ENCODE measurements at places on chromosomes 11 and 22.

- DNase-seq, result no peak
Observed at GRCh38 chr22:26225207-26225606, 55.9 kb downstream of the SEZ6L start.

DNA sequence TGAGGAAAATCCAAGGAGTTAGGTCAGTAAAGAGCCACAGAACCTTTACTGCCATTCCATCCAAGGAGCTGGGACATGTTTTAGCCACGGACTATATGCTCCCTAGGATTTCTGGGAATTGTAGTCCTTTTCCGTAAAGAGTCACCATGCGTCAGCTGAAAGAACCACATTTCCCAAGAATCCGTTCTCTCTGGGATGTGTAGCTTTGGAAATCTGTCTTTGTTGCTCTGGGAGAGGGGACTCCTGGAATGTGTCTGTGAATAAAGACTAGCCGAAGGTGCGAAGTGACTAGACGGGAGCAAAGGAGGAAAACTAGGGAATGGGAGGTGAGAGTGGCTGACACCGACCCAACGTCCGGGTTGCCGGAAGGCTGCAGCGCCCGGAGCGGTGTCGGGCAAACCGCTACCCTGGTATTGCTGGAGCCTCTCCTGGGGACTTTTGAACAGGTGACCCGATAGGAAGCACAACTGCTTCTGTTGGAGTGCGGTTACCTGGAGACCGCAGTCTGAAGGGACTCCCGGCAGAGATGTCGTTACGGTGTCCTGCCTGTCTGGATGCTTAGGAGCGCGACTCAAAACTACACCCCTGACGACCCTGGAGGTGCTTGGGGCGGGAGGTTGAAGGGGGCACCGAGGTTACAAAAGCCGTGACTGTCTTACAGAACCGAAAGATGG lies at the start of gene IFTAP:
Gene IFTAP, plus strand, starts transcription at position 187 of the 674 bp plus-strand sequence. CDS start 15,602 bp downstream, outside the sequence.
- peak; percentile 96 for DNase-seq

- DNase-seq, result no peak
Observed at GRCh38 chr11:124081483-124081882, 33.8 kb upstream of the VWA5A start.

DNA sequence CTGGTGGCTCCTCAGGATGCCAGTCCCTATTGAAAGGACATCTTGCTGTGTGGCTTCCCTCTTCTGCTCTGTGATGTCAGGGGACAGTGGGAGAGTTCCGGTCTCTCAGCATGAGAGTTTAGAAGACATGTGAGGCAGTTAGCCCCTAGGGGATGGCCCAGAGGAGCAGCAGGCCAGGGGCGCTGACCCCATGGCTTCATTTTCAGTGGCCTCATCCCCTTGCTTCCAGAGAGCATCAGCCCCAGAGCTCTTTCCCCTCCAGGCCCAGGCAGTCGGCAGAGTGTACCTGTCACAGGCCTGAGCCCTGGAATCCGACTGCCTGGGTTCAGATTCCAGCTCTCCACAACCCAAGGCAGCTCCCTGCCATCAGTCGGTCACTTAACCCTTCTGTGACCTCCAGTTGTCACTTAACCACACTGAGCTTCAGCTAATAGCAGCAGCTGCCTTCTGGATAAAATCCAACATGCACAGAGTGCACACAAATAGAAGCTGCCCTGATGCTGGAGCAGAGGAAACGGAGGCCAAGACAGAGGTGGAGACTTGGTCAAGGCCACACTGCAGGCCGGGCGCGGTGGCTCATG lies 14.1 kb upstream of the LRRC10B start:
- DNase-seq, result peak; percentile 98

- DNase-seq, result no peak
Observed at GRCh38 chr11:44065161-44065661, 859 bp upstream of the ACCS start.

DNA sequence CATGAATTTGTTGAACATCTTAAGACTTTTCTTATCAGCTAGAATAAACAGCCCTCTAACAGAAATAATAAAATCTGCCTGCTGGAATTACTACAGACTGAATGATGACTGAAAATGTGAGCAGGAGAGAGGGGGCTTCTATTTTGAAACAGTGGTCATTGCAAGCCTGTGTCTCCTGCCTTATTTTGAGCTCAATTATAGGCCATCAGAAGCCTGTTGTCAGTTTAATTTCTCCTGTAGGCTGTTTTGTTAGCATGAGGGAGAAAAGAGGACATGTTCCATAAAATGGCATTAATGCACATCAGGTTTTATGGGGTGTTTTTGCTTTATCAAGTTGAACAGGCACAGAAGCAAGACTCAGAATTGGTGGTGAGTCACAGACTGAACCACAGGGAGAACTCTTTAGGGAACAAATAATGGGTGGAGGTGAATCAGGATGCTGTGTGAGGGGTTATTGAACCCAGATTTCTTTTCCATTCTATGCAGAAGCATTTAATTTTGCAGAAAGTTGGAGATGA lies 129.1 kb downstream of the PARVA start:
- DNase-seq, result no peak

- peak; percentile 59 for DNase-seq
Observed at GRCh38 chr11:72676861-72677341, 2.7 kb upstream of the PDE2A start.

DNA sequence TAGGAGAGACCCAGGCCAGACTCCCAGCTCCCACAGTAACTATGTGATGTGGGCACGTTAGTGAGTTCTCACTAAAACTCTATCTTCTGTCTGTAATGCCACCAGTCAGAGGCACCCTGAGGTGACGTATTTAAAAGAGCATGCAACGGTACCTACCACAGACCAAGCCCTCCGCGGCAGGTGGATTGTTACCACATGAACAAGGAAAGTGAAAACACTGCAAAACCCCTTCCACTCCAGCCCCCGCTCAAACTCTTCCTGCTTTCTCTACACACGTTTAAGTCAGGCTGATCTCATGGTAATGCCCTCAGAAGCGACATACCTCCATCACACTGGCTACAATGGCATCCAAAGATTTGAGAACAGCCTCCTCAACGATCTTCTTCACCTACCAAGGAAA lies 36.7 kb downstream of the SERPIND1 start:
- no peak for DNase-seq

DNA sequence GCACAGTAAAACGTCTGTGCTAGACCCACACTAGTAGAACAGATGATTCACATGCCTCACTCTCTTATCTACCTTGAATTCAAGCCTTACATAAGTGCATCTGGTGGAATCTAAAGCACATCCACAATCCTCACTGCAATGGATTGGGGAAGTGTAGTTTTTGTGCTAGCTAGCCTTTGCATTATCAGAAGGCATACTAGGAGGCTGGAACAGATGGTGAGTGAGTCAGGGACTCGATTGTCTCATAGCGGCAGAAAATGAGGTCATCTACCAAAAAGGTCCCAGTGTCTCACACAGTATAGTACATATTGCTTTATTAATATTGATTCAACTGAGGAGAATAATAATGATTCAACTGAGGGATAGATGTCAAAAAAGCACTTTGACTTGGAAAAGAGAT lies 9.3 kb downstream of the MSANTD4 start:
- peak; percentile 89 for DNase-seq

DNA sequence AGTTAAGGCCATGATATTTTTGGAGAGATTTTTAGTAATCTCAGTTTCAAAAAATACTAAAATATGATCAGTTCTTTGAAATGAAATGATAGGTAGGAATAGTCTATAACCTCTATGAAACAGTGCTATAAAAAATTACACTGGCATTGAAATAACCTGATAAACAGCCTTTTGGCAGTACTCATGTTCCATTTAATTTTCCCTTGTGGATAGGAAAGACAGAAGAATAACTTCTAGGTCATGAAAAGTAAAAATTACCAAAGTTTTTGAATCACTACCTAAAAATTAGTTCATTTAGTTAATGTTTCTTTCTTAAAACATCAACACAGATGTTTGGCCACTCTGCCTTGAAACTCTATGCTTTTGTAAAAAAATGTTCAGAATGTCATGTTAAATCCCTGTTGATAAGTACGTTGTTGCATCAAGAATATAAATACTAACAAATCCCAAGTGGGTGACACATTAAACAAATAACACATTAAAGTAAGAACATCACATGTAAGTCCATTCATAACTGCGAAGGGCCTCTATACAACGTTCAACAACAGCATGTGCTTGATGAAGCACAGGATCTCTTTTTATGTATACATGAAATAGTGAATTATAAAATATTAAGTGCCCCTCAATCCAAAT lies 290.2 kb downstream of the SWAP70 start:
- DNase-seq, result no peak

- DNase-seq, result no peak
Observed at GRCh38 chr22:47175151-47176025, 412.9 kb downstream of the TBC1D22A start.

DNA sequence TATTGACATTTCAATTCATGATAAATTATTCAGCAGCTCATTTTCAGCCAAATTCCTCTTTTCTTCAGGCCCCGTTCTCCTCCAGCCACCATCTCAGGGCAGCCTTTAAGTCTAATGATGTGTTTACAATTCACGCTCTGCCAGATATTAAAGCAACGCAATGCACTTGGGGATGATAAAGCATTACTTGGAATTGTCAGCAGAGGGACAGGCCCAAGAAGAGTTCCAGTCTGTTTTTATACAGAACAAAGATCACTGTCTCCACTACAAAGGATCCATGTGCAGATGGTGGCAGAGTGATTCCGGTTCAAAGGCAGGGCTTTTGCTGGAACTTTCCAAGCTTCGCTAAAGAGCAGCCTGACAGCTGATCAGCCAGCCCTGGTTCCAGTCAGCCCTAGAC lies 13.6 kb upstream of the GALNT18 start:
- no peak for DNase-seq

DNA sequence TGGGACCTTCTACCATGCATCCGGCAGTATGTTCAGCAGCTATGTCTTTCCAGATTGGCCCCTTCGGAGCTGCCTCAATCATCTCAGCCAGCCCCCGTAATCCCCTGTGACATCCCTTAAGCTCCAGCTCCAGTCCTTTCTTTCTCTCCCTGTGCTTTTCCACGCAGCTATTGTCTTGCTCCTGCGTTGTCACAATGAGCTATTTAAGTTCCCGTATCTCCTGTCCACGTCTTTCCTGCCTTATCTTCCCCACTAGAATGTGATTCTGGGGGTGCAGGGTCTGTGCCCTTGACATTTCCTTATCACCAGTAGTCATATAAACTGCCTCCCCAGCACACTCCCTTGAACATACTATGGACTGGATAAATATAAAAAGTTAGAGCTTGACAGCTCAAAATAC lies 5.1 kb upstream of the ETS1 start:
- no peak for DNase-seq

DNA sequence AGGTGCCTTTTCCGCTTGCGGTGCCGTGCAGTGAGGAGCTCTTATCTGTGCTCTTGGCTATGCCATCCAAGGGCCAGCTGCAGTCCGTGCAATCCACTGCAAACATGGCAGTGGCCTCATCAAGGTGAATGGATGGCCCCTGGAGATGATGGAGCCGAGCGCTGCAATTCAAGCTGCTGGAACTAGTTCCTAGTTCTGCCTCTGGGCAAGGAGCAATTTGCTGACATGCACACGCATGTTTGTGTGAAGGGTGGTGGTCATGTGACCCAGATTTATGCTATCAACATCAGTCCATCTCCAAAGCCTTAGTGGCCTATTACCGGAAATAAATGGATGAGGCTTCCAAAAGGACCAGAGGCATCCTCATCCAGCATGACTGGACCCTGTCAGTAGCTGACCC lies 3.1 kb upstream of the EHD1 start:
- no peak for DNase-seq

GRCh38 chr11:123407996-123408597 lies 22.0 kb upstream of the GRAMD1B start:
- no peak for DNase-seq

- DNase-seq, result no peak
Observed at GRCh38 chr11:68027667-68028066, 2.8 kb upstream of the NDUFS8 start.

DNA sequence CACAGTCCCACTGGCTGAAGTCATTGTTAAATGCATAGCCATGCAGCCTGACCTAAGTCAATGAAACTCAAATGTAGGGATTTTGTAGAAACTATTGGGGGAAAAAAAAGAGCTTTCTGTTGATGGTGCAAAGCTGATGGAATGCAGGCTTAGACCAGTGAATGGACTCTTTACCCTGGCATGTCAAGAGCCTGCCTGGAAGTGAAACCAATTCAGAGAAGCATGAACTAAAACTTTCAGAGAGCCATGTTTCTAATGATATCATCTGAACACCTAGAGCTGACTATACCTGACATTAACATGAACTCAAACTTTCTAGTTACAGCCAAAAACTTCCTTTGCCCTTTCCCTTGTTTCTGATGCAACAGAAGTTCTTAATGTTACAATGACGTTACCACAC lies 89.0 kb downstream of the APIP start:
- no peak for DNase-seq

DNA sequence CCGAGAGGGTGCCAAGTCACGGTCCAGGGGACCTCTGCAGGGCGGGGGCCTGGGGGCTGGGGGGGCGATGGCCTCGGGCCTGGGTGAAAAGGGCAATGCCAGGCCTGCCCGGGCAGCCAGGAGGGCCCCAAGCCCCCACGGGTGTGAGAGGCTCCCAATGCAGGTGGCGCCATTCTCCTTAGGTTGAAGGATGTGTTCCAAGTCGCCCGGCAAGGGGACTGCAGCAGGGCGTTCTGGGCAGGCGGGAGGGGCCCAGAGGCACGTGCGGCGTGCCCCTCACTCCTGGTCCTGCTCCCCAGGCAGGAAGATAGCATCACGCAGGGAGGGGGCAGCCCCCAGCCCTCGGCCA lies 730 bp upstream of the TNNI2 start:
- DNase-seq, result no peak

DNA sequence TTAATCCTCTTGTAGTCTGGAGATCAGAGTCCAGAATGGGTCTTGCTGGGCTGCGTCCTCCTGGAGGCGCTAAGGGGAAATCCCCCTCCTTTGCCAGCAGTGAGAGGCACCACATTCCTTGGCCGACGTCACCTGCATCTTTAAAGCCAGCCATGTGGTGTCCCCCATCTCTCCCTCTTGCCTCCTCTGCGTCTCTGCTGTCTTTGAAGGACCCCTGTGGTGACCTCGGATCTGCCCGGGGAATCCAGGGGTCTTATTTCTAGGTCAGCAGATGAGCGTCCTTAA lies 27.2 kb upstream of the PARVB start:
- DNase-seq, result no peak

DNA sequence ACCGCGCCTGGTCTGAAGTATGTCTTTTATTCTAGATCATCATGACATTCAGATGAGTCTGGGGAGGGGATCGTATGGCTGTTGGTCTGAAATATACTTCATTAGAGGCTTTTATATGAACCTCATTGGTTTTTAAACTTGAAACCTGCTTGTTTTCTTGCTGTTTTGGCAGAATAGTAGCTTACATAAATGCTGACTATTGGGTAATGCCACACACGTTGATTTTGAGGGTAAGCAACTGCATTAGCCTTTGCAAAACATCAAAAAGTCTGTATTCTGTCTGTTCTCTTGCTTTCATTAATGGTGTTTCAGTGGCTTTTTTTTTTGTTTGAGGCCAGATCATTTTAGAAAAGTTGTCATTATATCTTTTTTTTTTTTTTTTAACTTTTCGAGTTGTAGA lies 14.2 kb downstream of the PPME1 start:
- no peak for DNase-seq

GRCh38 chr11:69380451-69380901 lies 86.5 kb downstream of the MYEOV start:
- DNase-seq, result no peak

- peak; percentile 30 for DNase-seq
Observed at GRCh38 chr11:120740380-120740779, 228.8 kb downstream of the GRIK4 start.

Measured in myocyte (in vitro differentiated cells).